GM13976 (cell line): ENCODE measurements at places on chromosomes 1 and 21.

DNA sequence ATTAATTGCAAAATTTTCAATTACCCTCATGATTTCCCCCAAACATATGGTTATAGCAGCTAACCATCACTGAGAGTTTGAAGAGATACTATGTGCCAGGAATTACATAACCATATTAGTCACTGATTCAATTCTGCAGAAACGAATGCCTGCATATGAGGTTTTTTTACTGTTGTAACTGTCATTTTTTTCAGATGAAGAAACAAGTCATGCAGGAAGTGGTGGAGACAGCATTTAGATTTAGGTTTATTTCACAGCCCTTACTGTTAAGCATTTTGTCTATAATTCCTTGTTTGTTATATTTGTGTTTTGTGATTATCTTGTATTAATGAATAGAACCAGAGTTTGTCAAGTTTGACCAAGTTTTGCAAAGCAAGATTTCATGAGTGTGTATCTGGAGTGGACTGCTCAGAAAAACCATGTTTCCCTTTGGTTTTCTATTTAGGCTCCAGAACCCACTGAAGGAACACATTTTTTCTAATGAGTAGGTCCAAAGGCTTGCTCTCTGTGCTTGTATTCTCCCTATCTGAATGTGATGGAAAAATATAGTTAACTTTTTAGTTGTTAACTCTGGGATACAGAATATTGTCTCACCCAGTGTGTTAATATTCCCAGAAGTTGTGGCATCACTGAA is 308.5 kb upstream of the ADAMTS5 start:
- no peak for DNase-seq

GRCh38 chr1:85396194-85396593 is 68.8 kb downstream of the DDAH1 start:
- DNase-seq = no peak

DNA sequence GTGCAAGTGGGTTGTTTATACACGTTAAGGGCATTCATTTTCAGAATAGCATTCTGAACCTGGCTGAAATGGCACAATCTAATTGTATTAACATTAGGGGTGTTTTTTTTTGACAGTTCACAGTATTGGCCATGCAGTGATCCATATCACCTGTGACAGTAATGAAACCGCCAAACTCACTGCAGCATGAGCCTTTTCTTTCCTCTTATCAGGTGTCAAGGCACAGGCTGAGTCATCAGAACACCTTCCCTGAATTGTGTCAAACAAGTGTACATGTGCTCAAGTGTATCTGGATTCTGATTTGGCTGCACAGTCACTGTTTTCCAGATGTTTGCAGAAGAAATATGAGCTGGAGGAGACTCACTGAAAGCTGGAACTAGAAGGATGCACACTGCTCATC is 47.7 kb upstream of the C8B start:
- DNase-seq = no peak

DNA sequence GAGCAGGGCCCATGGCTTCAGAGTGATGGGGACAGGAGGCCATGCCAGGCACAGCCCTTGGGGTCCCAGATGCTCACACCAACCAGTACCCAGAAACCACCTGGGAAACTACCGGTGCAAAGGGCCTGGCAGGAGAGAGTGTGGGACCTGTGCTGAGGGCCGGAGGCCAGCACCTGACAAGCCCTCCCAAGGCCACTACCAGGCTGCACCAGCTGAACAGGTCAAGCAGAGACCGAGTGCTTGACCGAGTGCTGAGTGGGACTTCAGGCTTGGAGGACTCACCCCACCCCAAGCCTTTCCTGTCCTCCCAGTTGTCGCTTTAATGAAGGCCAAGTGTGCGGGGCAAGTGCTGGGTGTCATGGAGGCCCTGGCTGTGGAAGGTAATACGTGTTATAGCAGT is 36.5 kb downstream of the SNAP47 start:
- DNase-seq = no peak

DNA sequence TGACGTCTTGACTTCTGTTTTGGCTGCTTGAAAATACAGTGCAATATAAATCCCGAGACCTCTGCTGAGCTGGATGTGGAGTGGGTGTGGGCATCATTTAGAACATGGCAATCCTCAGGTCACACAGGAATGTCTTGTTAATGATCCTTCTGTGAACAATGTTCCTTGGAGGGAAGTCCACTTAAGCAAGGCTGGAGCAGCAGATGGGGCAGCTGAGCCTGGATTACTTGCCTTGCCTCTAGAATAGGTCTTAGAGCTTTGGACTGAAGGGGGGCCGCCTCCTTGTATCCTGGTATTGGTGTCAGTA is 926 bp upstream of the SCMH1 start:
- DNase-seq = no peak

DNA sequence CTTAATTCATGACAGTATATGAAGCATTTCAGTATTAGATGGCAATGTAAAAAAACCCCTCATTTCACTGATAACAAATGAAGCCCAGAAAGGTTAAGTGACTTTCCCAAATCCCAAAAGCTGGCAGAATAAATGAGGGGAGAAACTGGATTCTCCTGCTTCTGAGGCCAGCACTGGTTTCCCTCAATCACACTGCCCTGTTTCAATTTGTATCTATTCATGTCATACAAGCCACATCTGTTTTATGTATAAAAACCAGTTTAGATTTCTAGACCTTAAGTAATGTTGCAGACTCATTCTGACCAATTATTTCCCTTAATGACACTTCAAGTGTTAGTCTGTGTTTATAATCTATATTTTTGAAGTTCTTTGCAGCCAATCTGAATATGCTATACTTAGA is 16.8 kb downstream of the PLPPR4 start:
- no peak for DNase-seq

GRCh38 chr1:245118066-245118465 is 36.7 kb upstream of the KIF26B start:
- DNase-seq = no peak

- DNase-seq = no peak
Measured at GRCh38 chr1:97340951-97341350, 579.9 kb downstream of the DPYD start.

DNA sequence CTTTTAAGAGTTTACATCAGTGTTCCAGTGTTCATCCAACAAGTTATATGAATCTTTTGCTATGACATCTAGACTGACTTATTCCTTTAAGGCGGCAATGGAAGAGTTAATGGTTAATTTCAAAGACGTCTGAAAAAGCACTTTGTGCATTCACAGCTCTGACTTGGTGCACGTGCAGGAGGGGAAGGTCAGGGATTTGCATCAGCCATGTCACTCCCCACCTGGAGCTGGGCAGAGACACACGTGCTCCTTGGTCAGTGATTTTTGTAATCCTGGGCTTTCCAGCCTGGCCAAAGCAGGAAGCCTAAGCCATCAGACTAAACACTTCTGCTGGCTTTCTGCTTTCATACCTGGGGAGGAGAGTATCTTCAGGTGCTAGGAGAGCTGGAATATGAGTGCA is 96.3 kb downstream of the ST3GAL3 start:
- no peak for DNase-seq

GRCh38 chr1:54798769-54799641 is 2.1 kb downstream of the TTC22 start:
- peak; percentile 63 for DNase-seq

- DNase-seq = no peak
Measured at GRCh38 chr21:45336870-45337269, 49.2 kb upstream of the POFUT2 start.

DNA sequence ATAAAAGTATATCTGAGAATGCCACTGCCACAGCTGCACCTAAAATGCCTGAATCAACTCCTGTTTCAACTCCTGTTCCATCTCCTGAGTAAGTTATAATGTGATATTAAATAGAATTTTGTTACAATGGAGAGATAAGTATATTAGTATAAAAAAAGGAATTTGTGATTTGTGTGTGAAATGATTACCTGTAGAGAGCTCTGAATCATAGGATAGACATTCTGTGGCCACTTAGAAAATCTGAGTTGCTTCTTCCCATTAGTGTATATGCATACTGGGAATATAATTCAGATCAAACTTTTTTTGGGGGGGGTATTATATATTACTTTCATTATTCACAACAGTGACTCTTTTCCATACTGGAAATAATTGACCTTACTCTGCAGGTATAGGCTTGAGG is 52.9 kb downstream of the SUCO start:
- no peak for DNase-seq

DNA sequence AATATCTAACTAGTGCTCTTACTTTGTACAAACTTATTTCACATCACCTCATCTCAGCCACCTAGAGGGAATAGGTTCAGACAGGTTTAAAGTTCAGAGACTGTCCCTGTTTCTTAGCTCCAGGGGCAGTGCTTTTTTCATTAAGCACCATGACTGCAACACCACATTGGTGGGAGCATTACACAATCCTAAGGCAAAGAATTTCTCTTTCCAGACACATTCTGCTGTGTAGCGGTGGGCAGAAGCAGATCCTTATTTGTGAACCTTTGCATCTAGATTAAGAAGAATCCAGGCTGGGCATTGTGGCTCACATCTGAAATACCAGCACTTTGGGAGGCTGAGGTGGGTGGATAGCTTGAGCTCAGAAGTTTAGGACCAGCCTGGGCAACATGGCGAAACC is 16.1 kb downstream of the LCA5L start:
- DNase-seq = no peak

DNA sequence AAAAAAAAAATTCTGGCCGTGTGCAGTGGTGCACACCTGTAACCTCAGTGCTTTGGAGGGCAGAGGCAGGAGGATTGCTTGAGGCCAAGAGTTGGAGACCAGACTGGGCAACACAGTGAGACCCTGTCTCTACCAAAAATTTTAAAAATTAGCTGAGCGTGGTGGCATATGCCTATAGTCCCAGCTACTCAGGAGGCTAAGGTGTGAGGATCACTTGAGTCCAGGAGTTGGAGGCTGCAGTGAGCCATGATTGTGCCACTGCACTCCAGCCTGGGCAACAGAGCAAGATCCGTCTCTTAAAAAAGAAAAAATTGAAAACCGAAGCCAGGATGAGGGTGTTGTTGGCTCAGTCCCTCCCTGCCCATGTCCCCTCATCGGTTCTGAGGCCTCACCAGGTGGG is 55.9 kb upstream of the PAX7 start:
- no peak for DNase-seq

- DNase-seq = no peak
Measured at GRCh38 chr21:14876524-14876840, 188.3 kb downstream of the NRIP1 start.

- peak; percentile 71 for DNase-seq
Measured at GRCh38 chr1:16905110-16905867, 9.5 kb downstream of the RNU1-2 start.

- no peak for DNase-seq
Measured at GRCh38 chr1:115440733-115441132, 102.7 kb upstream of the NGF start.

DNA sequence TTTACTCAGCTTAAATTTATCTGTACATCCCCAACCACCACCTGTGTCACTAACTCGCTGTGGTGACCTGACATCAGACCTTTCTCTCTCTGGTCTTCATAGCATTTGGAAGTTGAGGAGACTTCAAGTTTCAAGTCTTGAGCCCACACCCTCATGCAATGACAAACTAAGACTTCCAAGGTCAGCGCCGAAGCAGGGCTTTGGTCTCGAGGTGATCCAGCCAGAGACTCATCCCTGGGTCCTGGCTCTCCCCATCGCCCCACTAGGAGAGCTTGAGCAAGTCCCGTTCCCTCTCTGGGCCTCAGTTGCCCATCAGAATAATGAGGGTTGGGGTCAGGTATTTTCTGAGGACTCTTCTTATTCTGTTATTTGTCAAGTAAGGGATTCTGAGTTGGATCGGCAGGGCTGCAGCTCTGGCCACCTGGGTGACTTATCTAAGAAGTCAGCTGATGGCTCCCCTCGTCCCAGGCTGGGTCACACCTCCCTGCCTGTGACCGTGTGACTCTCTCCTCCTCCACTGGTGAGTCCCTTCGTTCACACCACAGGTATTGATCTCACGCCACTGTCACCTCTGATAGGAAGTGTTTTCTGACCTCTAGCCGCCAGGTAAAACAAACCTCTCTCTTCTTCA is 143.7 kb upstream of the RUNX3 start:
- no peak for DNase-seq

GRCh38 chr1:4836574-4836973 is 182.2 kb downstream of the AJAP1 start:
- no peak for DNase-seq

DNA sequence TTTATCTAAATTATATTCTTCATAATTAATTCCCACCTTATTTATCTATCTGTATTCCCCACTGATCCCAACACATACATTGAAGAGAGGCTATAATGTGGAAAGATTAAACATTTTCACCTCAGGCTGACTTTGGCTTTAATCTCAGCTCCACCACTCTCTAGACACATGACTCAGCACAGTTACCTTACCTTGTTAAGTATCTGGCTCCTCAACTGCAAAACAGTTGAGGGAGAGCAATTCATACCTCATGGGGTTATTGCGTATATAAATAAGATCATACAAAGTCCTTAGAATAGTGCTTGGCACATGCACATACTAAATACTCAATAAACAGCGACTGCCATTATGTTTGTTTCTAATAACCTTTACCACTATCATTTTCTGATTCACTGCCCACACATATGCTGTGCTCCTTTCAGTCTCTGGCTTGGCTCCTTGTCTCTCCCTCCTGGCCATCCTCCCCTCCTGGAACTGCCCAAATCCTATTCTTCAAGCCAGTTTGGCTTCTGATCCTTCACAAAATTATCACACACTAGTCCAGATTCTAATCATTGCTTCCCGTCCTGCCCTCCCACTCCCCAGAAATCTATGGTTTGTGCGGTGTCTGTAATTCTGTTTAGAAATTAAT is 50.1 kb downstream of the BCL9 start:
- no peak for DNase-seq

DNA sequence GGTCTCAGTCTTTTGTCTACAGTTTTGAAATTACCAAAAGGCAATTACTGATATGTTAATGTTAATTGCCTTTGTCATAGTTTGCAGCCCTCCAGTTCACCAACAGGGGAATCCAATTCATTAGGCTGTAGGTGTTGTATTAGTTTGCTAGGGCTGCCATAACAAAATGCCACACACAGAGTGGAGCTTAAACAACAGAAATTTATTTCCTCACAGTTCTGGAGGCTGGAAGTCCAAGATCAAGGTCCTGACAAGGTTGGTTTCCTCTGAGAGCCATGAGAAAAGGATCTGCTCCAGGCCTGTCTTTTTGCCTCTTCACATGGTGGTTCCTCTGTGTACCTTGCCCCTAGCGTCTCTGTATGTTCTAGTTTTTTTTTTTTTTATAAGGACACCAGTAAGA is 1.3 kb downstream of the RTCA start:
- DNase-seq = no peak

GRCh38 chr1:34884961-34885360 is 25.4 kb upstream of the SMIM12 start:
- DNase-seq = no peak

DNA sequence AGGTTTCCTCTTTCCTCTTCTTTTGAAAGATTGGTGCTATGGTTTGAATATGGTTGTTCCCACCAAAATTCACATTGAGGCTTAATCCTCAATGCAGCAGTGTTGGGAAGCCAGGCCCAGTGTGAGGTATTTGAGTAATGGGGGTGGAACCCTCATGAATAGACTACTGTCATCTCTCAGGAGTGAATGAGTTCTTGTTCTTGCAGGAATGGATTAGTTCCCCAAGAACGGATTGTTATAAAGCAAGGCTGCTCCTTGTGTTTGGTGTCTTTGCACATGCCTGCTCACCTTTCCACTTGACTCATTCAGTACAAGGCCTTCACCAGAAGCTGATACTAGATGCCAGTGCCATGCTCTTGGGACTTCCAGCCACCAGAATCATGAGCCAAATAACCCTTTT is 223.2 kb downstream of the BACH1 start:
- DNase-seq = no peak

- DNase-seq = peak; percentile 96
Measured at GRCh38 chr1:193104907-193105820, at the start of gene GLRX2. Gene GLRX2, minus strand, starts transcription at chr1:193105414. Its CDS starts 32 bp downstream, at chr1:193105382.

- DNase-seq = no peak
Measured at GRCh38 chr1:54337928-54338327, 68.3 kb downstream of the SSBP3 start.
